ENCODE measurements at places on chromosomes 2 and 18.

DNA sequence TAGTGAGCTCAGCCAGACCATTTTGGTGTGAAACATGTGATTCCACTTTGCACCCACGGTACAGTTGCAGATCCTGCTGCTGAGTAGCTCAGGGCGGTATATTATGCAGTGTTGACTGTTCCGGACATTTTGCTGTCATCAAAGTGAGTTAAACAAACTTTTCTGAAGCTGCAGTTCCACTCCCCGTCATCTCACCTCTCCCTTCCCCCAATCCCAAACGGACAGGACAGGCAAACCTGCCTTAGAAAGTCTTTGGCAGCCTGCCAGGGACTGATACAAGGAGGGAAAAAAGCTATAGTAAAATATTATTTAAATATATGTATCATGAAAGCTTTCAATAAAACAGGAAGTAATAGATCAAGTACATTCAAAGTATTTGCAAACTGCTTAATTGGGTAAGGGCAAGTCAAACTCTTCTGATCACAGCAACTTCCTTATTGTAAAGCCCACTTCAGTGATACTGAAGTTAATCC is 35.5 kb upstream of the SP5 start:
- H3K4me3 ChIP-seq: no peak overlapping the region
- no peaks in the 10 kb centered on the region for H3K36me3 ChIP-seq
- H3K27ac ChIP-seq: no peak overlapping the region
- H3K4me1 ChIP-seq: no peaks in the 10 kb centered on the region
- no peaks in the 10 kb centered on the region for H3K27me3 ChIP-seq

DNA sequence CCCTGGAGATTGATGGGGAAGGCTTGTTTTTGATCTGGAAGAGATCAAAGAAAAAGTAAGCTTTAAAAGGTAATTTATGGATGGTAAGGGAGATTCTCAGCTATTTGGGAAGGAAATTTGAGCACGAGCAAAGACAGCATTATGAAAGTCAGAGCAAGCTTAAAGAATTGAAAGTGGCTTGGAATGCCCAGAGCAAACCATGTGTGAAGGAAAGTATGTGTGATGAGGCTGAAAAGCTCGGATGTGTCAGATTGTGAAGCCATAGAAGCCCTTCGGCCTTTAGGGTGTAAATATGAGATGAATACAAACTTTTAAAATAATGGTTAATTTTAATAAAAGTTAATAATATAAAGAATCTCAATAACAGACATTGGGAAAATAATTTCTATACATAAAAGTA is 377.4 kb upstream of the DSEL start:
- no peaks in the 10 kb centered on the region for H3K36me3 ChIP-seq
- no peak overlapping the region for H3K4me3 ChIP-seq
- no peaks in the 10 kb centered on the region for H3K27me3 ChIP-seq
- no peak overlapping the region for H3K27ac ChIP-seq
- H3K4me1 ChIP-seq: peaks cover 6% of the 10 kb centered on the region
- no peak for DNase-seq

DNA sequence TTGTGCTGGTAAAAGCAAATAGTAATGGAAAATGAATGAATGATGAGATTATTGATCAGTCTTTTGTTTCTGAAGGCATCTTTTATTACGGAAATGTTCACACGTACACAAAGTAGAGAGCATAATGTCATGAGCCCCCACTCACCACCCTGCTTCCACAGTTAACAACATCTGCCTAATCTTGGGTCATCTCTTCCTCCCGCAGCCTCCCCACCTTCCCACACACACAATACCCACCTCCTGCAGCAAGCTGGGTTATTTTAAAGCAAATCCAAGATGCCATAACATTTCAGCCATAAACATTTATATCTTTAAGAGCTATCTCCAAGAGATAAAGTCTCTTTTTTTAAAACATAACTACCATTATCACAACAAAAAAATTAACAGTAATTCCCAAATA is 36.3 kb downstream of the CYP27C1 start:
- H3K27ac ChIP-seq: no peak overlapping the region
- H3K36me3 ChIP-seq: no peaks in the 10 kb centered on the region

- H3K36me3 ChIP-seq: no peaks in the 10 kb centered on the region
- no peak overlapping the region for H3K4me3 ChIP-seq
- no peaks in the 10 kb centered on the region for H3K27me3 ChIP-seq
- no peak for DNase-seq
- H3K27ac ChIP-seq: peak overlapping the region; percentile 76
Measured at GRCh38 chr2:28544922-28545589, 49.2 kb downstream of the PLB1 start.
